ENCODE measurements at places on chromosomes 1 and 21.

DNA sequence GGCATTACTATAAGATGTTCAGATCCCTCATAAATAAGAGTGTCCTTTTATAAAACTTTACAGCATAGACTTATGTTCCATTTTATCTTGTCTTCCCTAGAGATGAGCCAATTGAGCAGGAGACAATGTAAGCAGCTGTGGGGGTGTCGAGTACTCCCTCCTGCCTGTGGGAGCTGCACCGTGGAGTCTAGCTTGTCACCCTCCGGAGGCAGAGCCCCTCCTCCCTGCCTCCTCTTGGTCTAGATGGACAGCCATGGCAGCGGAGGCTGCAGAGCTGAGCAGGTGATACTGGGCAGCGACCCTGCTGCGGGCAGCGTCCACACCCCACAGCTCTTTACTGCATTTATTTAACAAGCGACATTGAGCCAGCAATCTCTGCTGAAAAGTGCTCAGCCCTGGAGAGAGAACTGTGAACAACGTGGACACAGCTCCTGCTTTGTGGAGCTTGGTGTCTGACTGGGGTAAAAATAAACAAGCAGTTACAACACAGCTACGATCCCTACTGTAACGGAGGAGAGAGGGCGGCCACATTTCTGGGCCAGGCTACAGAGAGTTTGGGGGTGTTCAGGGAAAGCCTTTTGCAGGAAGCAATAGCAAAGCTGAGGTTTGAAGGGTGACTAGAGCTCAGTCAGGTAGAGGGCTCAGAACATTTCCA is 12.8 kb upstream of the KIF21B start:
- DNase-seq: no peak

DNA sequence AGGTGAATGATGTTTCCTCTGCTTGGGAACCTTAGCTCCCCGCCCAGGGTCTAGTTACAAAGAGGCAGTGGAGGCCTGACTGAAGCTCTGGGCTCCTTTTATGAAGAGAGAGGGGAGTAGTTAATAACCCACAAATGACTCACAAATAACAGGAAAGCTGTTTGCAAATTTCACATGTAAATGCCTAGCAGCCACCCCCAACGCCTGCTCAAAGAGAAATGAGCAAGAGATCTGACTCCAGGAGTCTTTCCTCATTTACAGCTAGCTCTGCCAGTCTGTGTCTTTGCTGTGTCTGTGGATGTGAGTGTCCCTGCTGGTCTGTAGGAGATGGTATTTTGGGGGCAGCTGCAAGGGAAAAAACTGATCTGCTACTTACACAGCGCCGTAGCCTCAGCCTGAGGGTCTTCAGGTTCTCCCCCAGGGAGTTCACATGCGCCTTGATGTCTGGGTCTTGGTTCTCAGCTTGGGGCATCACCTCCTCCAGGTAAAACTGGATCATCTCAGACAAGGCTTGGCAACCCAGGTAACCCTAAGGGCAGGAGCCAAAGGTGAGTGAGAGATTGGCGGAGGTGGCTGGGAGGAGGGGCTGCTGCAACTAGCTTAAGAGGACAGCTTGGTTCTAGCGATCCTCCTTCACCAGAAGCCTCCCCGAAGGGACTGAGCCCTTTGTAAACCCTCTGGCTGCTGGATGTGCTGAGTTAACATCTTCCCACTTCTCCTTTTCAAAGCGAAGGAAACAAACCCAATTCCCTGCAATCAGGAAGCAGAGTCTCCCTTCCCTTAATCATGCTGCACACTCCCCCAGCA is at the start of gene IL19:
IL19 (plus strand) TSS at position 243 of the 807 bp plus-strand sequence. CDS start 65,890 bp downstream, outside the sequence.
- DNase-seq: peak; percentile 90

DNA sequence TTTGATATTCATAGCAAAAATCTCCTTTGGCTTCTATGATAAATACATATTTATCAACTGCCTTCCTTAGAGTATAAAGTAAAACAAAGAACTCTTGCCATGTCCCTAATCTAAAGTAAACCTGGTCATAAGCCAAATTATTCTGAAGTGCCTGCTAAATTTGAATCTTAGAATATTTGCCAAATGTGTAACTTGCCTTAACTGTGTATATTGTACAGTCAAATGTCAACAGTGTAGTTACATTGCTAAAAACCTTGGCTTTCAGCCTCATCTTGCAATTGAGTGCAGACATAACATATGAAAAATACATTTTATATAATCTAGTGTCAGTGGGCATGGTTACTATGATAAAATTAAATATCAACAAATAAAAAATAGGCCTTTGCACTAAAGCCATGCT is 583.4 kb upstream of the ADAMTS5 start:
- no peak for DNase-seq

GRCh38 chr1:41285818-41286217 is 43.7 kb upstream of the SCMH1 start:
- DNase-seq: no peak

- DNase-seq: no peak
Measured at GRCh38 chr1:160192234-160192633, 1.9 kb downstream of the CASQ1 start.

DNA sequence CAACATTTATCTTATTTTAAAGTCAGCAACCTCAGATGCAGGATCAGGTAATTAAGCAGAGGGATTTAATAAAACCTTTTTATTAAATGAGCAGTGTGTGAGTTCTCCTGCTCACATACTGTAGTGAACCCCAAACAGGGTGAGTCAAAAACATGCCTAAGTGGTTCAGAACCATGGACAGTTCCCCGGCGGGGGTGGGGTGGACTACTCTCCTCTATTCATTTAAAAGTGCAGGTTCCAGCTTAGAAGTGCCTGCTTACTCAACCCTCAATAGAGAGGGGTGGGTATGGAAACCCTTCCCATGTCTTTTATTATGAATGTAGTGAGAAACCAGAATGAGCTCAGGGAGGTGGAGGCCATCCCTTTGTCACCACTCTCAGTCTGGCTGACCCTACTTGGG is 397.9 kb downstream of the HHAT start:
- DNase-seq: peak; percentile 38

All from GM12865 (cell line).